ENCODE measurements at places on chromosomes 16 and 17.
A peak's percentile ranks its signal among the peaks of the same experiment; 100 is the strongest.

DNA sequence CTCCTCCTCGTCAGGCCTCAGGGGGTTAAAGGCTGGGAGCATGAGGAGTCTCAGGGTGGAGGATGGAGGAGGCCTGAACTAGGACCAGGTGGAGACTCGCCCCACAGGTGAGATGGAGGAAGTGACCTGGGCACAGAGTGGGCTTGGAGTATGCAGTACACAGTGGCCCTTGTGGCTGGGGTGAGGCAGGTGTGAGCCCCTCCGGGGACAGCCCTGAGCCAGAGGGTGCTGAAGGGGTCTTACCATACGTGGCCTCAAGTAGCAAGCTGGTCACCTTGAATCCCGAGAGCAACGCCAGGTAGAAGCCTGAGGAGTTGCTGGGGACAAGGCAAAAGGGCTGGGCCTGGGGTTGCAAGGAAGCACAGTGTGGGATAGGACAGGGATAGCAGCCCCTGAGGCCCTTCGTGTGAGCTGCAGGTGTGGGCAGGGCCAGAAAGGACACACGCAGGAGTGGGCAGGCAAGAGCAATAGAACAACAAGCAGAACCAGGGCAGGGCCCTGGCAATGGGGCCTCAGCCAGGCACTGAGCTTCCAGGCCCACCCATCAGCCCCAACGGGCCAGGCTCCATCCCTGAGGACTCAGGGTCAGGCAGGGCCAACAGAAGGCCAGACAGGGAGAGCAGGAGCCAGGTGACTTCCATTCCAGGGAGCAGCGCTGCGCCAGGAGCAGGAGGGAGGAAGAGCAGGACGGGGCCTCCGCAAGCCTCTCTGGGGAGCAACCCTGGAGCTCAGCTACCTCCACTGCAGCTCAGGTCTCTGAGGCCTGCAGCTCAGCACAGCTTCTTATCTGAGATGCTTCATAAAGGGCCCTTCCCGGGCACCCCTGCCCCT, 64.2 kb upstream of the TNRC6C start:
- no peak for DNase-seq

DNA sequence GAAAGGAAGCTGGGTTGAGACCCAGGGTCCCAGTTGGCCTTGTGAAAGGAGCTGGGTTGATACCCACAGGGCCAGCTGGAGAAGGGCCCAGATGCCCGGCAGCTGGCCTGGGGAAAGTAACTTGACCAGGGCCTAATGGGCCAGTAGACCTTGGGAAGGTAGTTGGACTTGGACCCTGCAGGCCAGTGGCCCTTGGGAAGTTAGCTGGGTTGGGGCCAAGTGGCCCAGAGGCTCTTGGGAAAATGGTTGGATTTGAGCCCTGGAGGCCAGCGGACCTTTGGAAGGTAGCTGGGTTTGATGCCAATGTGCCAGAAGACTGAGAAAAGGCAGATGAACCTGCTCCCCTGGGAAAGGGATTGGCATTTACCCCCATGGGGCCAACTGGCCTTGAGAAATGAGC, 13.4 kb downstream of the CHTF8 start:
- no peak for DNase-seq

GRCh38 chr17:77321649-77322513, 181.1 kb downstream of the SEC14L1 start:
- no peak for DNase-seq

GRCh38 chr17:74569020-74570003, 2.0 kb upstream of the CD300H start:
- DNase-seq: no peak

- no peak for DNase-seq
Measured at GRCh38 chr17:56762988-56763387, 70.7 kb downstream of the C17orf67 start.

DNA sequence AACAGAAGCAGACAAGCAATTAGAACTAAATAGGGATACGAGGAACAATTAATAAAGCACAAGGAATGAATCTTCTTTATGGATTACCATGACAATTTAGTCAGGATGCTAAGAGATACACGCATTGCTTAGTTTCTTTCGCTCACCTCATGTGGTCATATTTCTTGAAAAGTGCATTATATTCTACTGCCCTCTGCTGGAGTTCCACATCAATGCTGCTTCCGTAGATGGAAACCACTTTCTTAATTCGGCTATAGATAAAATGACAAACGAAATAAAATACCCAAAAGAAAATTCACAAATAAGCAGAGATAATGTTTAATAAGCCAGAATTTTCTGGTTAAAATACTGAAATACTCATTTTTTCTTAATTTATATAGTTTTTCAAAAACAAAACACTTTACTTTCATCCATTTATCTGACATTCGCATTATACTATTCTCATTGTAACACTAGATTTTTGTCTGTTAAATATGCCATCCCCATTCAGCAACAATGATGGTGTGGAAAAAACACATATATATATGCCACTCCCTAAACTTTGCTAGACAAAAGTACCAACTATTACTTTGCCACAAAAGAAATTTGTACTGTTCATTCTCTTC, 22.0 kb upstream of the PHLPP2 start:
- peak; percentile 32 for DNase-seq

GRCh38 chr17:39677542-39678339, 9.5 kb downstream of the PNMT start:
- no peak for DNase-seq

- no peak for DNase-seq
Measured at GRCh38 chr16:3038896-3039295, 2.2 kb upstream of the BICDL2 start.

GRCh38 chr17:3658784-3659449, 9.5 kb downstream of the TAX1BP3 start:
- no peak for DNase-seq

DNA sequence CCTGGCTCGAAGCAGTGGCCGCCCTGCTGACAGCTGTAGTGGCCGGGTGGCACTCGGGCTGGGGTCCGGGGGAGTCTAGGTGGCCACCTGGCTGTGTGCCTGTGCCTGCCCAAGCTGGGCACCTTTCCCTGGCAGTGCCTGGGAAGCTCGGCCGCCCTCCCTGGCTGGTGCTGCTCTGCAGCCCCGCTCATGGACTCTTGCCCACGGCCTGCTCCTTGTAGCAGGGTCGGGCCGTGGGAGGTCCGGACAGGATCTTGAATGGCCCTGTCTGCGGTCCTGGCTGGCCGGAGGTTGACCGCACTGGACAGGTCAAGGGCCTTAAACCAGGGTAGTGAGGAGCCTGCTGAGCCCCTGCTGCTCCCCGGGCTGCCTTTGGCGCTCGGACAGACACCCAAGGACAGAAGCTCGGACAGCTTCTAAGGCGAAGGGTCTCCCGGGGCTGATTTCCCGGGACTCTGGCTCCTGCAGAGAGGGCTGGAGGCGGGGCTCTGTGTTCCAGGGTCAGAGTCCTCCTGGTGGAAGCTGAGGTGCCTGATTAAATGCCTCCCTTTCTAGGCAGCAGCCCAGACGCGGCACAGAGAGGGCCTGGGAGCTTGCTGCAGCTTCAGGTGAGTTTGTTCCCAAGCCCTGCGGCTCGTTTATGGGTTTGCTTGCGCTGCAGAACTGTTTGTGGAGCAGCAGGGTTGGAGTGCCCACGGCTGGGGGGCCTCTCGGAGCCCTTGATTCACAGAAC, 6.0 kb downstream of the CAPN15 start:
- no peak for DNase-seq

DNA sequence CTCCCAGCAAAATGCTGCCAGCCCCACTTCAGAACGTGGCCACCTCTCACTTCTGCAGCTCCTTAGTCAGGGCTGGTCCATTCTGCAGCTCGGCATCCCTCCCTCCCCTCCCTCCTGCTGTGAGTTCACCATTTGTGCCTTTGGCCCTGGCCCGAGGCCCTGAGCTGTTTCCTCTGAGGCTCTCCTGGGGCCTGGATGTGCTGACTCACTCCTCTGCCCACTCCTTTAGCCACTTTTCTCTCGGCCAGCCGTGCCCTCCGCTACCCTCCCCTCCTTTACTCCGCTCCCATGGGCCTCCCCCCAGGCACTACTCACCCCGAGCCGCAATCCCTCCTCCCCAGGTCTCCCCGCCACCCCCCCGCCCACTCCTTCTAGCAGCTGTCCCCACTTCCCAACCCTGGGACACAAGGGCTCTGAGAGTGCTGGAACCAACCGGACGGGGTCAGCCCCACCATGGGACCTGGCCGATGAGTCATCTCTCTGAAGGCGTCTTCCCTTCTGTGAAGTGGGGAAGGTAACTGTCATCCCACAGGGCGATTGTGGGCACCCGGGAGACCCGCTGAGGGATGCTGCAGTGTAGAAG, 11.5 kb downstream of the KCNG4 start:
- no peak for DNase-seq

GRCh38 chr17:58534901-58535421, 20.5 kb upstream of the MTMR4 start:
- no peak for DNase-seq

DNA sequence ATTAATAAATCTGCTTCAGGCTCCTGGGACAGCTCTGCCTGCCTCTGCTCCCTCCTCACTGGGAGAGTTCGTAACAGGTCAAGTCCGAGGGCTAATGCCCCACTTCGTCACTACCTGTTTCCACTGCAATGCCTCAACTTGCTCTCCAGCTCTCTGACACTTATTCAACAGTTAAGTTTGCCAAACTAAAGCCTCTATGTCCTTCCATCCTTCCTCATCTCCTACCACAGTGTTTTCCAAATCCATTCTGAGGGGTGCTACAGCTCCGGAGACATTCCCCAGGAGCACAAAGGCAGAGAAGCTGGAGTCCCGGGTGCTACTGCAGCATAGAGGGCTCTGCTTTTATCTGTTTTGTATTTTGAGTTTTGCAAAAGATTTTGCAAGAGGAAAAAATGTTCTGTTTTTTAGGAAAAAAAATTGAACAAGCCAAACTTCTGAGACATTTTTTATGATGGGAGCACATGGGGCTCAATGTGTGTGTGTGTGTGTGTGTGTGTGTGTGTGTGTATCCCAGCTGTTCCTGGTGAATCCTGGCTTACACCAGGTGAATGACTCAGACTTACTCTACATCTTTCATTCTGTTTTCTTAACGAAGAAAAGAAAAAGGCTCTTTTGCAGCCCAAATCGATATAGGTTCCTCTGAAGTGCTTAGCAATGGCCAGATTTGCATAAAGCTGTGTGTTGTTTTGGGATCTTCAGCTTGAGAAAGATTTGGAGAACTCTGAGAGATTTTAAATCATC, 46.1 kb upstream of the MYOCD start:
- DNase-seq: no peak

DNA sequence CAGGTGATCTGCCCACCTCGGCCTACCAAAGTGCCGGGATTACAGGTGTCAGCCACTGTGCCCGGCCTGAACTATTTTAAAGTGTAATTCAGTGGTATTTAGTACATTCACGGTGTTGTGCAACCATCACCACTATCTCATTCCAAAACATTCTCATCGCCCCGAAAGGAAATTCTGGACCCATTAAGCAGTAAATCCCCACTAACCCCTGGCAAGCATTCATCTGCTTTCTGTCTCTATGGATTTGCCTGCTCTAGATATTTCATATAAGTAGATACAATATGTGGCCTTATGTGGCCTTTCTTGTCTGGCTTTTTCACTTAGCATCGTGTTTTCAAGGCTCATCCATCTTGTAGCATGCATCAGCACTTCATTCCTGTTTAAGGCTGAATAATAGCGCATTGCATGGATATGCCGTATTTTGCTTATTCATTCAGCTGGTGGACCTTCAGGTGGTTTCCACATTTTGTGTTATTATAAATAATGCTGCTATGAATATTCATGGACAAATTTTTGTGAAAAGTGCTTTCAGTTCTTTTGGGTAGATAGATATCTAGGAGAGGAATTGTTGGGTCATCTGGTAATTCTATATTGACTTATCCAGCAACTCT, 8.4 kb upstream of the HERPUD1 start:
- no peak for DNase-seq

GRCh38 chr17:50181591-50182560, 16.1 kb downstream of the SGCA start:
- DNase-seq: no peak

DNA sequence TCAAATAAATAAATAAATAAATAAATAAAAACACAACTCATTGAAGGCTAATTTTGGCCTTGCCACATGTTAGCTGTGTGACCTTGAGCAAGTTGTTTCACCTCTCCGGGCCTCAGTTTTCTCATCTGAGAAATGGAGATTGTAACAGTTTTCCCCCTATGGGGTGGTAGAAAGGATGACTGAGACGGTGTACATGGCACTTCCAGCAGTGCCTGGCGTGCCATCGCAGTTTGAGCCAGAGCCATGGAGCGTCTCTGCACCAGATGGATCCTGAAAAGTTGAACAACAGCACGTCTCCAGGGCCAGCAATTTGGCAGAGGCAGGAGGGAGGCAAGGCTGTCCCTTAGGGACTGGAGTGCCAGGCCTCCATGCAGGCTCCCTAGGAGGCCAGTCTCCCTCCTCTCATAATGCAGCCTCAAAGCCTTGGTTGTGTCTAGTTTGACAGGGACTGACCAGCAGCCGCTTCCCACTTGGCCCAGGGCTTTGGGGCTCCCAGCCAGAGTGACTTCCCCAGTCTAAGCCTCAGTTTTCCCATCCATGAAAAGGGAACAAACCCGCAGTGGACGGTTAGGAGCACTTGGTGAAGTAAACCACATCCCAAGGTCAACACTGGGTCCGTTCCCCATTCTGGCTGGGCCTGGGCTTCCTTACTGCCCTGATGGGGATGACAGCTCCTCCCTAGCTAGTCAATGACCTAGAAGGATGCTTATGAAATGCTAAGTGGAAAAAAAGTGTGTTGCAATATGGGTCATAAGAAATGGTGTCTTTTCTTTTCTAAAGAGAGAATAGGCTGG, 19.3 kb downstream of the SOCS1 start:
- no peak for DNase-seq

DNA sequence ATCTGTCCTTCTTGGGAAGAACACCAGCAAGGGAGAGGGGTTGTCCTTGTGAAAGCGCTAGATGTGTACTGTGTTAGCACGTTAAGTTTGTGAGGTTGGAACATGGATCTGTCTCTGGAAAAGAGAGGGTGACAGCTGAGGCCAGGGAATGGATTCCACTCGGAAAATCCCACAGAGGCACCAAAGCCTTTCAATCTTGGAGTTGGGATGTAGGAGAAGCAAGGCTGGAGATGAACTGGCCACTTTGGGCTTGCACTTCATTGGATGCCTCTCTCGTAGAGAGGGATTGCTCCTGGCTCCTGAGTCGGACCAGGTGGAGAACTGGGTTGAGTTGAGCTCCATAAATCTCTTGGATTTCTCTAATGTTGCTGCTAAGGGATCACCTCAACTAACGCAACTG, 67.2 kb downstream of the CCDC182 start:
- no peak for DNase-seq

GRCh38 chr17:18944646-18945045, 7.3 kb upstream of the SLC5A10 start:
- no peak for DNase-seq

GRCh38 chr16:12330946-12331345, 354.4 kb downstream of the SNX29 start:
- DNase-seq: no peak

DNA sequence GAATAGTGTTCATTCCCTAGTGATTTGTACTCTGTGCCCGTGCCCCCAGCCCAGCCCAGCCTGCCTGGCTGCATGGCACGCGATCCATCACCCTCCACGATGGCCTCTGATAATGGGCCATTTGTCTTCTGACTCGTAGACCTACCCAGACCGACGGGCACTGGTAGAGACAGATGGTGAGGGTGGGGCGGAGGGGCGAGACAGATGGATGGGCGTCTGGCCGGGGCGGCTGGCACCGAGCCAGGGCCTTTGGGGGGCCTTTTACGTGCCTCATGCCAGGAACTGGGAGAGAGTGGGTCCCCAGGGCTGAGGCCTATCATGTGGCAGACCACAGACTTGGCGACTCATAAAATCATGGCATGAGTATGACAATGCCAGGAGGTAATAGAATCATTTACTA, 25.4 kb downstream of the CRHR1 start:
- DNase-seq: no peak
